NCI-H1048 (cell line): ENCODE measurements at places on chromosomes 1 and 21.

DNA sequence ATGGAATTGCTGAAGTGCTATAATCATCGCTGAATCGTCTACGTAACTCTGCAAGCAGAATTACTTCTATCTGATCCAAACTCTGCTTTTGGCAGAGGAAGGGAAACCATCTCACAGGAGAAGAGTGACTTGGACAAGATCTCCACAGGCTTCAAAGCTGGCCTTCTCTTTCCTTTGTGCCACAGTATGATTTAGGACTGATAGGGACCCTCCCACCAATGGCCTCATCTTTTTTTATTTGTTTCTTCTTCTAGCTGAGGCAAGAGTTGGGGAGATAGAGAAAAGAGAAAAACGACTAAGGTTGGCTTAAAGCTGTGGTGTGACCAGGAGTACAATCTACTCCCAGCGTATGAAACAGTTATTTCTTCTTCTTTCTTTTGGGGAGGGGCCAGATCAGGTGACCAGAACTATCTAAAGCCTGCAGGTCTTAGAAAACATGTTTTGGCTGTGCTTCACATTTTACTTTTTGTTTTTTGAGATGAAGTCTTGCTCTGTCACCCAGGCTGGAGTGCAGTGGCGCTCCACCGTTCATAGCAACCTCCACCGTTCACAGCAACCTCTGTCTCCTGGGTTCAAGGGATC, 35.0 kb downstream of the ZNF496 start:
- no peak for DNase-seq

- no peak for DNase-seq
These were observed 267.2 kb upstream of the SGIP1 start for GRCh38 chr1:66266756-66267155.

DNA sequence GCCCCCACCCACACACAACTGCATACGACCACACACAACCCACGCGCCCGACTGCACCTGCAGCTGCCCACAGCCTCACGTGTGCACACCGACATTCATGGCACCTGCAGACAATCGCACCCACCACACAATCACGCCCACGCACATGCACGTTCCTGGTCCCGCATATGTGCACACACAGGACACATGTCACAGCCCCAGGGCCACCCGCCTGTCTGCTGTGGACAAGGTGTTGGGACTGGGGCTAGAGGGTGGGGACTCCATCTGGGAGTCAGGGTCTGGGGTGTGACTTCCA, 56.4 kb downstream of the ARHGEF16 start:
- no peak for DNase-seq

DNA sequence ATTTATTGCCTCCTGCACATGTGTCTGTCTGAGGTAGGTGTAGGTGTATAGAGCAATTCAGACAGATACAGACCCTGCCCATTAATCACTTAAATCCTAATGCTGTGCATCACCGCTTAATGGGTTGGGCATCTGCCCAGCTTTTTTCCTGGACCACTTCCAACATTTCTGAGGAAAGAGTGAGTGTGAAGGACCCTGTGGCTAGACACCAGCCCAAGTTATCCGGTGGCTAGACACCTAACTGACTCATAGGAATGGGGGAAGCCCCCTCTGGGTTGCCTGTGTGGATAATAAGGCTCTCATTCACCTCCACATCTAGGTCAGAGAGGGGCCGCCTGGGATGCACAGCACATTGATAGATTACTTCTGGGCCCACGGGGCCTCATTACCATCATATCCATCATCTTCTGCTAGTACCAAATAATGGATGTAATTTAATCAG, 121.1 kb upstream of the RAVER2 start:
- DNase-seq = no peak

DNA sequence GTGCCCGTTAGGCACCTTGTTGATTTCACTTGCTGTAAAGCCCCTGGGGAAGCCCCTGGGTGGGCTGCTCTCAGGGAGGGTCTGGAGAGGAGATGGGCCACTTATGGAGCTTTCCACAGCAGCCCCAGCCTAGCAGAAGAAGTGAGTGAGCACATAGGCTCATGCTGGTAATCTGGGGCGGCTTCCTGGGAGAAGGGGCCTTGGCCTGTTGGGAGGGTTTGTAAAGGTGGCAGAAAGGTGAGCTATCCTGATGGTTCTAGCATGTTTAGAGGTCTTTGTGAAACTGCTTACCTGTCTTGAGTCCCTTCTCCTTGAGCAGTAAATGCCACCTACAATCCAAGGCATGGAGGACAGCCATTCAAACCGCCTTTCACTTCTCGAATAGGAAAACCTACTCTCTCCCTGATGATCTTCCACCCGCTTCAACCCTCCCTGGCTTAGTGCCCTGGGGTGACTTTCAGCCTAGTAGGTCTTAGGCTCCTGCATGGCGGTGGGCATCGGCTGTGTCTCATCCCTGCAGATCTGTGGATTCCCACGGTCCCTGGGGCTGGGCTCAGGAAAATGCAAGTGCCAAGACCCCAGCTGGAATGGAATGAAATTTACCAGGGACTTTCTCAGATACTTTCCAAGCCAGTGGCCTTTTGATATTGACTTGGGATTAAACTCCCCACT, 87.6 kb upstream of the SELENON start:
- DNase-seq = no peak

DNA sequence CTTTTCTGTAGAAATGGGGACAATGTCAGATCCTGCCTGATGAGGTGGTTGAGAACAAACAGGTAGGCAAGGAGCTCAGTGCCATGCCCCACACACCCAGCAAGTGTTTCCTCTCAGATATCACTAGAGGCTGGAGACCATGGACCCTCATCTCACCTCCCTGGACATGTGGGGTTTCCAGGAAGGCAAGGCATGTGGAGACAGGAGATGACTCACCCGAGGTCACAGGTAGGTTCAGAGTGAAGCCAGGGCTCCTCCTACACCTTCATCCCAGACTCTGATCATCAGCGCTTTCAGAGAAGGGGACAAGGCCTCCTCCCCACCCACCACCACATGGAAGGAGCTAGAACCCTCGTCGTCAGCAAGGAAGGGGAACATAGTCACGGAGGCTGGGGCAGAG, 69.2 kb downstream of the MATN1 start:
- no peak for DNase-seq

- DNase-seq = no peak
These were observed 90.1 kb downstream of the PKN2 start for GRCh38 chr1:88774151-88774556.

DNA sequence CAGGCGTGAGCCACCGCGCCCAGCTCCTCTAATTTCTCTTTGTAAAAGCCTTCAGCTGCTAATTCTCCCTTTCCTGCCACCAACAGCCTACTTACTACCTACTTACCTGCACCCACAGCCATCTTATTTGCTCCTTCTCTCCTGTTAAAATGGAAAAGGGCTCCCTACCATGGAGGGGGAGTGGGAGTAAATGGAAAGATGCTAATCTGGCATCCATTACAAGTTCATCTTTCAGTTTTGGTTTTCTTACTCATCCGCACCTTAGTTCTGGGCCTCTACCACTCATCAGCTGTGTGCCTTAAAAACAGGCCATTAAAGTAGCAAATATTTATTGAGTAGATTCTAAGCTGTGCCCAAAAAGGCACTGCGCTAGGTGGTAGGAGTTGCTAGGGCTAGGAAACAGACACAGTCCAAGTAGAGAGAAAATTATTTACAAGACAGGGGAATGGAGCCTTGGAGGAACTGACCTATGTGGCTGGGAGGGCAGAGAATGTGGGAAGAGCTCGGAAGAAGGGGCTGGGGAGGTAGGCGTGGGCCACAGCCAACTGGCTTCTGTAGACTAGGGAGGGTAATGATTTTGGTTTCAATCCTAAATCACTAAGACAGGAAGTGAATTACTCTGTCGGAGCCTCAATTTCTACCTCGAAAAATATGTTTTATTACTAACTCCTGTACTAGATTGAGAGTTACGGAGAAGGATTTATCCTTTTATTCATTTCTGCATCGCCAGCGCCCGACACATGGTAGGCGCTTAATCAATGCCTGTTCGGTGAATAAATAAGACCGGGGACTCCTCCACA, 685 bp upstream of the DDI2 start:
- DNase-seq = no peak

GRCh38 chr1:64502931-64503330, 33.0 kb downstream of the CACHD1 start:
- no peak for DNase-seq

DNA sequence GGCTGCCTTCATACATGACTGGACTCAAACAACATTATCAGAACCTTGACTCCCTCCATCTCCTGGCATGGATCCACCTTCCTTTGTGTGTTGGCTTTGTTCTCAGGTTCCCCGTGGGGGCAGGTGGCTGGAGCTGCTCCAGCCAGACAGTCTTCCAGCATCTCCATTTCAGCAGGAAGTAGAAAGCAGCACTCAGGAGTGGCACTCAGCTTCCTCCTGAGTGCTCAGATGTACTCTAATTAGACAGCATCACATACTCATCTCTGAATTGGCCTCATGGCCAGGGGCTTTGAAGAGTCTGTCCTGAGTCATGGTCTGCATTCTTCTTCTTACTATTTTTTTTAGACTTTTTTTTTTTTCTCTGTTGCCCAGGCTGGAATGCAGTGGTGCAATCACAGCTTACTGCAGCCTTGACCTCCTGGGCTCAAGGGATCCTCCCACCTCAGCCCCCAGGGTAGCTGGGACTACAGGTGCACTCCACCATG, 27.9 kb downstream of the OVAAL start:
- DNase-seq = no peak

- DNase-seq = no peak
These were observed 72.4 kb downstream of the ITPKB start for GRCh38 chr1:226666692-226667091.

- no peak for DNase-seq
These were observed 10.6 kb downstream of the CD1D start for GRCh38 chr1:158191299-158191698.

DNA sequence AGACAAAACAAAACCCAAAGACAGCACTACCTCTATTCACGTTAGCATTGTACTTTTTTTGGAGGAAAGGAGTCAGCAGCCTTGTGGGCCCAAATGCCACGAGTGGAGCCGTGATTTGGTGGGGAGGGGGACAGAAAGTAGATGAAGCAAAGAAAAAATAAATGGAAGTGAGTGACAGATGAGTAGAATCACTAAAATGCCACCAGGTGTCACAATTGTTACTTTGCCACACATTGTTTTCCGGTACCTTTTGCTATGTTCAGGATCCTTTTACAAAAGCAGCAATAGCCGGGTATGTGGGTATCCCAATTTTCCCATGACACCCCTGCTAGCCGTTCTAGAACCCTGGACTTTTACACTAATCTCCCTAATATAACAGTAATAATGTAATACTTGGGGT, 85.0 kb upstream of the AK4 start:
- DNase-seq = no peak

DNA sequence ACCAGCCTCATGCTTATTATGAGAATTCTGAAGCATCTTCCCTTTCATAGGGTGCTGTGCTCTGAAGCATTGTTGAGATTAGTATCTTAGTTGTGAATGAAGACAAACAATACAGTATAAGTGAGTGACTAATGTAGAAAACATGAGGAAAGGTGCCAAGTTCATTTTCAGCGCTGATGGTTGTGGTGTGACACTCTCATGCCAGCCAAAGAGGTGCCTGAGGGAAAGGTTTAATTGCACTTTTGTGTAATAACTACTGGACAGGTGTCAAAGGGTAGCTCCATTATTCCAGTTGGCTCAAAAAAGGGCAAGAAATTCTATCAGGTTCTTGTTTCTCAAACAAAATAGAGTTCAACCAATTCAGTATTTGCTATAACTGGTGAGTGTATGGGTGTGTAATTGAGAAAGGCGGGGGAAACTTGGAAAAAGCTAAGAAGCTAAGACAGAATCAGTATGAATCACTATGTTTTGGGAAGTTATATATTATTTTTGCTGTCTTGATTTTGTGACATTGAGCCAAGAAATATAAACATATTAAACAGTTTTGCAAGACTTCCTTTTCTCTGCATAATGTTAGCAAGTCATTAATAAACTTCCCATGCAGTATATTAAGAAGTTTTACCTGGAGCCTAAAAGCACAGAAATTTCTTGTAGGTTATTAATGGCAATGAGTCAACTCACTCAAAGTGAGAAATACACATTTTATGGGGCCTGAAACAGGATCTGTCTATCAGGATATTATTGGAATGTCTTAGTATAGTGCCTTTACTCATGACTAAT, 31.8 kb downstream of the KCNK2 start:
- no peak for DNase-seq

- DNase-seq = no peak
These were observed 66.7 kb downstream of the LBR start for GRCh38 chr1:225361176-225361575.

DNA sequence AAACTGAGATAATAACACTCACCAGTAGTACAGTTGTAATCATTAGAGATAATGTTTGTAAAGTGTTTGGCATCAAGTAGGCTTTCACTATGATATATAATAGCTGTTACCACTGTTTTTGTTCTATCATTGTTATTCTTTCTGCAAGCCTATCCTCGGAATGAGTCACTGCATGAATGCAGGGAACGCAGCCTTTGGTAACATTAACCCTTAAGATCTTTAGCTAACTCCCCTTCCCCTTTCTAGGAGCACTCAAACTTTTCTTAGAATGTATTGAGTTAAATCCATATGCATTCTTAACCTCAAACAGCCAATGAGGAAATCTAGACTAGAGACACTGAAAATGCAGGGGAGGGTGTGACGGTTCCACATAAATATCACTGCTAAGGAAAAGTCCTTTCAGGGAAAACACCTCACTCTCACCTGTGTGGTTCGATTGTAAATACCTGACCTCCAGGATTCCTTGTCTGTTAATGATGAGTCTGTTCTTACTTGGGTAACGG, 467.3 kb downstream of the SETD4 start:
- no peak for DNase-seq

DNA sequence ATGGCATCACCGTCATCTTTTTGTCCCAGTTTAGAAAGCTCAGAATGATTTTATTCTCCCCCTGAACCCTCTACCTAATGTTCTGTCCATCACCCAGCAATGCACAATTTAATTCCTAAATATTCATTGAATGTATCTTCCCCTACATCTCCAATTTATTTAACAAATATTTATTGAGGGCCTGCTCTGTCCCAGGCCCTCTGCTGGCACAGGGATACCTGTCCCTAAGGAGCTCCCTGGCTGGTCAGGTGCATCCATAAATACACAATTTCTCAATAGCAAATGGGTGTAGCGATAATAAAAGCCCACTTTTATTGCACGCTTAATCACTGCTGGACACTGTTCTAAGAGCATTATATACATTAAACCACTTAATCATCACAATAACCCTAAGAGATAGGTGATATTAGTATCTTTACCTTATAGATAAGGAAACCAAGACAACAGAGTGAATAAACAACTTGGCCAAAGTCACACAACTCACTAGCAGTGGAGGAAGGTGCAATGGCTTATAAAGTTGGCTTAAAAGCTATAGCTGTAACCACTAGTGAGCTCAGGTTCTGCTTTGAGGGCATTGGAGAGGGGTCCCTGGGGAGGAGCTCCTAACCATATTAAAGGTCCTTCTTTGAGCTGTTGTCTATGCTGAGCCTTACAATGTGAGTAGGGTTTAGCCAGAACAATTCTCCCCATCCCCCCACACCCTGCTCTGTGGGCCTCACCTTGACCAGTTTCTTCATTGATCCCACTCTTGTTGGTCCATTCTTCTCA, 126.3 kb upstream of the JUN start:
- no peak for DNase-seq
